ENCODE measurements at places on chromosomes 1 and 21.

GRCh38 chr21:39885119-39885848, 18.0 kb downstream of the PCP4 start:
- DNase-seq = no peak

GRCh38 chr1:115496904-115497527, 144.8 kb upstream of the VANGL1 start:
- peak; percentile 83 for DNase-seq

DNA sequence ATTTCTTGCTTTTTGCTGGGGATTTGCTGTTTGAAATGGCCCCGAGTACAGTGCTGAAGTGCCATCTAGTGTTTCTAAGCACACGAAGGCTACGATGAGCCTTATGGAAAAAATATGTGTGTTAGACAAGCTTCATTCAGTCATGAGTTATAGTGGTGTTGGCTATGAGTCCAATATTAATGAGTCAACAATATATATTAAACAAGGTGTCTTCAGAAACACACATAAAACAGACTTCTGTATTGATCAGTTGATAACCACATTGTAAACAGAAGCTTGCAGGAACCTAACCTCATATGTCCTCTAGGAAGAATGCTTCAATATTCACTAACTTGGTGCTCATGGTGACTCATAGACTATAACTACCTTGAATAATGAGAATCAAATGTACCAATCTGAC, 1.7 kb upstream of the GJB5 start:
- DNase-seq = no peak

- DNase-seq = no peak
Measured at GRCh38 chr1:160404094-160404493, 3.7 kb downstream of the VANGL2 start.

DNA sequence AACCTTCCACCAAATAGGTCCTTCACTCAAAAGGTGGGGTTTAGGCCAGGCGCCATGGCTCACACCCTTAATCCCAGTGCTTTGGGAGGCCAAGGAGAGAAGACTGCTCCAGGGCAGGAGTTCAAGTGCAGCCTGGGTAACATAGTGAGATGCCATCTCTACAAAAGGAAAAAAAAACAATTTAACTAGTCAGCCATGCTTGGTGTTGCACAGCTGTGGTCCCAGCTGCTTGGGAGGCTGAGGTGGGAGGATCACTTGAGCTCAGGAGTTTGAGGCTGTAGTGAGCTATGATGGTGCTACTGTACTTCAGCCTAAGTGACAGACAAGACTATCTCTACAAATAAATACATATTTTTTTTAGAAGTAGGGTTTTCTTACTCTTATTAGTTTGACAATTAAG, 617.5 kb downstream of the KIF26B start:
- DNase-seq = no peak

DNA sequence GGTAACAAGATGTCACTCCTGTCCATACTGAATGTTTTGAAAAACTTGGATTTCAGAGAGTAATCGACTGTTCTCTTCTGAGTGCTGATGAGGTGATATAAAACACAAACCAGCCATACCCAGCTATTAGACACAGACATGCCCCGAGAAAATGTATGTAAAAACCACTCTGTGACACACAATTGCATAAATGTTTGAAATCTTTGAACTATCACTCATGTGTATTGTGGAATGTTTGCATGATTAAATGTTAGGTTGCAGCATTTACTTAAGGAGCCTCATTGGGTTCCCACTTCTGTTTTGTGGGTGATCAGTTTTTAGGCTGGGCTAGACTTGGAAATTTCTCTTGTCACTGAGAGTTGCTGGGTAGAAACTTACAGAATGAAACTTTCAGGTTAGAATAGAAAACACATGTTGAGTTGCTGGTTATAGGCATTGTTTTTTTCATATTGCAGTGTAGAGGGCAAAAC, 270.4 kb upstream of the B3GALT2 start:
- DNase-seq = no peak

- no peak for DNase-seq
Measured at GRCh38 chr21:38747810-38748209, 57.9 kb upstream of the ETS2 start.

DNA sequence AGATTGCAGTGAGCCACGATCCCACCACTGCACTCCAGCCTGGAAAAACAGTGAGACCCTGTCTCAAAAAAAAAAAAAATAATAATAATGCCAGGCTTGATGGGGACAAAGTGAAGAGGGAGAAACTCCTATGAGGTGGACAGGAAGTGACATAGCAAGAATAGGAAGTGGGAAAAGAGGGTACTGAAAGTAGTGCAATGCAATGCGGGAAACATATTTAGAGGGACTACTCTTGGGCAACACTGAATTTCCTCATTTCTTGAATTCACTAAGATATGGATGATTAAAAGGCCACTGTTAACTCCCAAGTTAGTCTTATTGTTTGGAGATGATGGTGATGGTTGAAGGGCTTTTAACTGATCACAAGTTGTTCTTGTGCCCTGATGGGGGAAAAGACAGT, 21.6 kb upstream of the KCNA2 start:
- DNase-seq = no peak

DNA sequence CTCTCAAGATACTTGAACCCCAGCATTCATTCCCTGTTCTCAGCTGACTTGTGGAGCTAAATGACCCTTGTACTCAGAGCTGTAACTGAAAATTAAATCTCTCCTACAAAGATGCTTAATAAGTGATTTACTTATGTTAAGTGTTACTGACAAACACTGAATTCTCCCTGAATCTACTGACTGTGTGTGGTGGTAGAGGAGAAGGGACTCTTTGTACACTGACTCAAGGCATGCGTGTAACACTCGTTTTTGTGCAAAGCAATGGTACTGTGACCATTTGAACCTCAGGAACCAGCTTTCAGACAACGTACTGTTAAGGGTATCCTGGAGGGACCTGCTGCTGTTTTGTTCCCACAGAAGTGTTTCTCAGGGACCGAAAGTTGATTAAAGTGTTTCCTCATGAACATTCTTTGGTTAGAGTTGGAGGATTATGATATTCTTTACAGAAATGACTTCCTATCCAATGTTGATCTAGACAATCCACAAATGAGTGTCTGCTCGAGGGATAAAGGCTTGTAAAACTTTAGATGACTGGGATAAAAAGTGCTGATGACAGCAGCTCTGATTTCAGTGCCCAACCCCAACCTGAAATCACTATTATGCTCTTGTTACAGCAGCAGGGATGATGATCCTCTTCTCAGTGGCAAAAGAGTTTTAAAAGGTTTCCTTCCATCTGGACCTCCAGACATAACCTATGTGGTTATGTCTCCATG, 12.8 kb downstream of the RGL1 start:
- no peak for DNase-seq

GRCh38 chr1:24827379-24828135, 82.3 kb downstream of the CLIC4 start:
- DNase-seq = no peak

DNA sequence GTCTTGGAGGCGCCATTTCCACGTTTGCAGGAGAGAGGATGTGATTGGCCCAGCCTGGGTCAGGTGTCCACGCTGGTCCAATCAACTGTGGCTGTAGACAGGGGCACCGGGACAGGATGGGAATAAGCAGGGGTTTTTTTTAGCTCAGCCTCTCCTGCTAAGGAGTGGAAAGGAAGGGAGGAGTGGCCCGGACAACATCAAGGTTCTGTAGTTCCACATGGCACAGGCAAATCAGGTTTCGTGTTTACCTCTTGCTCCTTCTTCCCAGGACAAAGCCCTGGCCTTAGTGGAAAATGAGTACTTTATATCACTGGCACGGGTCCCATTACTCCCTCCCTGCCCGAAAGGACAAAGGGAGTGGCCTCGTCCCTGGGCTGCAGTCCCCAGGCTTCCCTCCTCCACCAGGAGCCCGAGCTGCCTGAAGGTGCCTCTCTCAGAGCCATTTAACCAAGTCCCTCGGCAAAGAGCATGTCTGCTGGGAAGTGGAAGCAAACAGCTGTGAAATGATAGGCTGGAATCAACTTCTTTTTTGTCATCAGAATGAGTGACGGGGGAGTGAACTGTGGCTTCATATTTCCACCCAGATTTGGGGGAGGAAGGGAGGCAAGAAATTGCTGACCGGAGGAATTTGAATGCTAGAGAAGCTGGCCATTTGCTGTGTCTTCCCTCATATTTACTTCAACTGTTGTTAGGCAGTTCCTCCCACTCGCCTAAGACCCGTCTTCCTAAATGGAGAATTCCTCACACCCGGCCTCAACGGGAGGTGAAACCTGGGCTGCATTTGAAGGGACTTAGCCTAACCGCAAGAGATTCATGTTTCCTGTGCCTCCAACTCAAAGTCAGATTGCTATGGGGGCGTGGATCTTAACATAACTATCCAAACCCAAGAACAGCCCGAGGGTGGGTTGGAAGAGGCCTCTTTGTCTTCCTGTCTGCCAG, 84.9 kb upstream of the SLC44A3 start:
- peak; percentile 88 for DNase-seq

Measured in brain microvascular endothelial cell (primary cell).